H1 (cell line): ENCODE measurements at places on chromosomes 7 and 10. TPM values are rescaled to one million over a fixed set of nuclear protein-coding genes. Genes with fewer than 3 reads are reported as not detected.

GRCh38 chr10:96858706-96859050 is 26.6 kb downstream of the LCOR start:
- H3K27me3 ChIP-seq: no peaks in the 10 kb centered on the region
- DNase-seq: no peak
- H3K4me1 ChIP-seq: peaks cover 5% of the 10 kb centered on the region; the same call in 1 of the 2 replicates

GRCh38 chr10:43093423-43094076 is 16.7 kb downstream of the RET start:
- H3K27ac ChIP-seq: no peak overlapping the region
- H3K4me3 ChIP-seq: no peak overlapping the region
- no peaks in the 10 kb centered on the region for H3K36me3 ChIP-seq
- no peaks in the 10 kb centered on the region for H3K27me3 ChIP-seq
- no peak for DNase-seq
- H3K4me1 ChIP-seq: peaks cover 6% of the 10 kb centered on the region; the same call in 1 of the 2 replicates

DNA sequence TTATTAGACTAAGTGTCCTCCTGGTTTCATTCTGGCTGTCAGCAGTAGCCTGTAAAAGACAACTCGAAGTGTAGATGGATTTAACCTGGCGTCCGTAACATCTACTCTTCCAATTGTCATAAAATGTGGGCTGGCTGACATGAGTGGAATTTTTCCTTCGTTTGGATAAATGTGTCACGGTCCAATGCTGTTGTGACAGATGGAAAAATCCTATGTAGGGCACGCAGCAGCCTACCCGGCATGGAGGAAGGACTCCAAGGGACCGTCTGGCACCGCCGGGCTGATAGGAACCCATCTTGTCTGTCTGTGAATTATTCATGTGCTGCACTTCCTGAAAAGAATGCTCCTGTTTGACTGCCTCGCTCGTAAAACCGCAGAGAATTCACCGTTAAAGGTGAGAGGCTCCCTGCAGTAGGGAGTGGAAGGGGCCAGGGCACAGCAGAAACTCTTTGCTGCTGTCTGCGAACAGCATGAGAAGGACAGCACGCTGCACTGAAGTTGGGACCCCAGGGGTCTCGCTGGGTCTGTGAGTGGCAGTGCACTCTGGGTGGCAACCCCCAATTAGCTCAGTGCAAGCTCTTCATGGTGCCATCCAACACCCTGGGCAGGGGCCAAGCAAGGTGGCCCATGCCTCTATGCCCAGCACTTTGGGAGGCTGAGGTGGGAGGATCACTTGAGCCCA is 1.6 kb upstream of the ORAI2 start:
- H3K27me3 ChIP-seq: no peaks in the 10 kb centered on the region
- H3K4me1 ChIP-seq: no peaks in the 10 kb centered on the region

DNA sequence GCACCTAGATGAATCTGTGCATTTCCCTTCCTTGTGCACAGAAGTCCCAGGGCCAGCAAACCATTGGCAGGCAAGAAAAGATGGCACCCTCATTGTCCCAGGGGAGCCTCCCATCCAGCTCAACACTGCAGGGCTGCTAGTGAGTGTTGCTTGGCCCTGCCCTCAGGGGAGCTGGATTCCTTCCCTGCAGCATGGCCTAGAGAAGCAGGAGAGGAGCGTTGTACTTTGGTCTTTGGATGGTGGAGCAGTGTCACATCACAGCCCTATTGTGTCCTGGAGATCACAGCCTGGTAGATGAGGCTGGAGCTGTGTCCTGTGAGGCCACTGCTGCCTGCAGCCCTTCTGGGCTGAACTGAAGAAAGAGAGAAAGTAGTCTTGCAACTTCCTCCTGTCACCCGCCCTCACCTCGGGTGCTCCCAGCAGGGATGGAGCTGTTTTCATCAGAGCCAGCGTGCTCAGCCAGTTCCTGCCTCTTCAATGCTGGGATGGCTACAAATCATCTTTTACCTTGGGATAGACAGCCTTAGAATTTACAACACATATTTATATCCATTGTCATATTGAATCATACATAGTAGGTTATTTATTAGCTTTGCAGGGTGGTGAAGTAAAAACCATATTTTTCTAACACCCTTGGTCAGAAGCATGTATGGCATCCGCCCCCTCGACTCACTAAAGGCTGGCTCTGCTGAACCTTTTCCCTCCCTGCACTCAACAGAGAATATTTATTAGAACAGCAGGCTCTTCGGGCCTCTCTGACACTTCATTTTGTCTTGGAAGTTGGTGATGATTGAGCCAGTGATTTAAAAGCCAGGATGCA is 43.1 kb upstream of the FAM180A start:
- no peak overlapping the region for H3K4me3 ChIP-seq
- no peaks in the 10 kb centered on the region for H3K36me3 ChIP-seq
- no peak overlapping the region for H3K27ac ChIP-seq
- no peaks in the 10 kb centered on the region for H3K27me3 ChIP-seq
- no peaks in the 10 kb centered on the region for H3K4me1 ChIP-seq

DNA sequence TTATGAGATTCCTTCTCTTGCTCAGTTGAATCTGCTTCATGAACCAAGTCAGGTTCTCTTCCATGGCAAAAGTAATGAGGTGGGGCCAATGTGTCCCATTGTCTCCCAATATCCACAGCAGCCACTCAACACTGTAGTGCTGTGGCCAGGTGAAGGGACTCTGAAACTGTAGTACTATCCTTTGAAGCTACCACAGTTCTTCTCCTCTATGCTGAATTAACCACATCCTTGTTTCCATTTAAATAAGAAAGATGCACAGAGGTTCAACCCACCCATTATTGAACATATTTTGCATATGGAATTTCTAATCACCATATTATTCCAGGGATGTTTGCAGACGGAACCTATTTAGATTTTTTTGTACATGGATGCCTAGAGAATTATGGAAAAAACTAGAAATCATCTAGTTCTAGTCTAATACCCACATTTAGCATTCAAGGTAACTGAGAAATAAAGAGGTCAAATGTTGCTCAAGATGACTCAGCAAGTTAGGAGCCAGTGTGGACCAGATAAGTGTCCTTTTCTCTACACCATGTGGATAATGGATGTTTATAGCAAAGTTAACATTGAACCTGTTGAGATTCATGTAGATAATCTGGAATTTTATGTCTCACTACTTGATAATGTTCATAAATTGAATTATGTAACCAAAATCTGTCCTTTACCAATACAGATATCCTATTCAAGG is 64.5 kb downstream of the LRRTM3 start:
- no peak for DNase-seq
- no peaks in the 10 kb centered on the region for H3K27me3 ChIP-seq
- H3K36me3 ChIP-seq: no peaks in the 10 kb centered on the region

- no peak overlapping the region for H3K27ac ChIP-seq
- H3K36me3 ChIP-seq: no peaks in the 10 kb centered on the region
- H3K4me1 ChIP-seq: no peaks in the 10 kb centered on the region
- no peak overlapping the region for H3K4me3 ChIP-seq
- DNase-seq: no peak
- H3K27me3 ChIP-seq: no peaks in the 10 kb centered on the region
Observed at GRCh38 chr7:18530224-18531179, 35.0 kb downstream of the HDAC9 start.

GRCh38 chr10:94108200-94108599 is 114.5 kb downstream of the PLCE1 start:
- H3K27me3 ChIP-seq: no peaks in the 10 kb centered on the region
- DNase-seq: no peak
- H3K27ac ChIP-seq: no peak overlapping the region
- H3K36me3 ChIP-seq: no peaks in the 10 kb centered on the region
- H3K4me3 ChIP-seq: no peak overlapping the region

DNA sequence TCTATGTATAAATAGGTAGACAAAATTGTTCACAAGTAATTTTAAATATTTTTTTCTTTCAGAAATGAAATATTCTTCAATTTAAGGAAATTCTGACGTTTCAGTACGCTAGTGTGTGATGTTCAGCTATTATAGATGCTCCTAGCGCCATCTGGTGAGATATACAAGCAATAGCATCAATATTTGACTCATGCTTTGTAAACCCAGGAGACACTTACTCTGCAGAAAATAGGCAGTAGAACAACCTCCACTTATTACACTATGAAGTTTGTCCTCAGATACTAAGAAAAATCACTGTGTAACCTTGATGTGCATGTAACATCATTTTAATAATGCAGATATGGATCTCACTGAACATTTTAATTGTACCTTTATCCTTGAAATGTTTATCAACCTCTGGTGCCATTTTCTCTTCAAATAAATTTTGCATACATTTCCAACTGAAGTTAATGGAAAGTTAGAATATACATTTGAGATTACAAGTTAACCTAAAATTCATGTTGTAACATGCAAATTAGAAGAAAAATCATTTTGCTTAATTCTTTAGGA is 151.5 kb upstream of the FAM3C start:
- no peaks in the 10 kb centered on the region for H3K4me1 ChIP-seq
- no peaks in the 10 kb centered on the region for H3K27me3 ChIP-seq
- no peak overlapping the region for H3K27ac ChIP-seq
- DNase-seq: no peak

GRCh38 chr7:87316846-87317552 is 28.5 kb upstream of the CROT start:
- H3K4me1 ChIP-seq: no peaks in the 10 kb centered on the region
- DNase-seq: no peak
- H3K36me3 ChIP-seq: no peaks in the 10 kb centered on the region
- no peaks in the 10 kb centered on the region for H3K27me3 ChIP-seq

GRCh38 chr7:125061776-125062397 is 132.3 kb upstream of the POT1 start:
- no peak overlapping the region for H3K4me3 ChIP-seq
- no peak overlapping the region for H3K27ac ChIP-seq
- no peaks in the 10 kb centered on the region for H3K4me1 ChIP-seq
- no peak for DNase-seq
- no peaks in the 10 kb centered on the region for H3K36me3 ChIP-seq

DNA sequence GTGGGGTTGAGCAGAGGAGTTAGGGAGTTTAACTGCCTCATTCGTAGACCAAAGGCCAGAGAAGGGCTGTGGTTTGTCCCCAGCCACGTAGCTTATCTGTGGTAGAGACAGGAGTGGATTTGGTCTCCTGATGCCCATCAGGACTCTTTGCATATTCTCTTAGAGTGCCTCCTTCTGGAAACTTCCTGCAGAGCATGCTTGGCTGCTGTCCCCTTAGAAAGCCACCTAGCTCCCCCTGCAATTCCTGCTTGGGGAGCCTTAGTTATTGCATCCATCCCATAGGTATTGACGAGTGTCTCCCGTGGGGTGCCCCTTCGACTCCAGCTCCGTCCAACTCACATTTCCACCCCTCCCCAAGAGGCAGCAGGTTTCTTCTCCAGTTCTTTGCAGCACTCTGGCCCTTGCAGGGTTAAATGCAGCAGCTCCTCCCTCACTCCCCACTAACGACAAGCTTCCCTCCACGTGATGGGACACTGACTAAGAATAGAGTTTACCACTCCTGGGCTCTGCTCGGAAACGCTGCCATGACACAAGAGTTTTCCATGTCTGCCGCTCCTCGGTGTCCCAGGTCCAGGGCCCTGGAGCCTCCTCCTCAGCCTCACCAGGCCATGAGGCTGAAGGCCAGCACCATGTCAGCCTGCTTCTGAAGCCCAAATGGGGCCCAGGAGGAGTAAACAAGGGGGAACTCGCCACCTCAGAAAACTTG is 147.8 kb upstream of the UNC5B start:
- DNase-seq: no peak
- H3K4me1 ChIP-seq: no peaks in the 10 kb centered on the region; the same call in none of the 2 replicates
- no peak overlapping the region for H3K4me3 ChIP-seq
- no peak overlapping the region for H3K27ac ChIP-seq

GRCh38 chr7:405489-406211 is 114.0 kb downstream of the PDGFA start:
- no peak overlapping the region for H3K4me3 ChIP-seq
- no peaks in the 10 kb centered on the region for H3K36me3 ChIP-seq
- H3K4me1 ChIP-seq: no peaks in the 10 kb centered on the region
- DNase-seq: no peak
- H3K27me3 ChIP-seq: no peaks in the 10 kb centered on the region

- no peaks in the 10 kb centered on the region for H3K36me3 ChIP-seq
- H3K27ac ChIP-seq: no peak overlapping the region
- H3K27me3 ChIP-seq: no peaks in the 10 kb centered on the region
- no peak for DNase-seq
- no peak overlapping the region for H3K4me3 ChIP-seq
Observed at GRCh38 chr10:78619115-78619851, 449.5 kb upstream of the ZMIZ1 start.

DNA sequence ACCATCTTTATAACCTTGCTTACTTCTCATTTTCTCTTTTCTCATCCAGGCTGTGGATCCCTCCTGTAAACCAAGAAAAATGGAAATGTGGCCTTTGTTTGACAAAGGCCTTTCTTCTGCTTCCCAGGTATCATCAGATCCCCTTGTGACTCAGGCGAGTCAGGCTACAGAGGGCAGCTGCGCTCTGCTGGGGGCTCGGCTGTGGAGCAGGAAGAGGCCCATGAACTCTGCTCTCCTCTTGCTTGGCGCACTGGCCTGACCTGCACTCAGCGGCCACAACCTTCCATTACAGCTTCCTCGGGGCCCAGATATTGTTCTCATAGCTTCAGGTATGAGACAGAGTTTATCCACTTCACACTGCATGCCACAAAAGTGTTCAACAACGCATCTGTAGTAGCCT is 457.6 kb upstream of the COBL start:
- no peaks in the 10 kb centered on the region for H3K36me3 ChIP-seq
- H3K27me3 ChIP-seq: no peaks in the 10 kb centered on the region
- H3K4me3 ChIP-seq: no peak overlapping the region
- H3K27ac ChIP-seq: no peak overlapping the region
- no peak for DNase-seq
- H3K4me1 ChIP-seq: peaks cover 4% of the 10 kb centered on the region; the same call in 1 of the 2 replicates

GRCh38 chr10:110989016-110989415 is 69.6 kb downstream of the SHOC2 start:
- H3K36me3 ChIP-seq: no peaks in the 10 kb centered on the region
- H3K27me3 ChIP-seq: no peaks in the 10 kb centered on the region
- DNase-seq: no peak
- H3K4me1 ChIP-seq: no peaks in the 10 kb centered on the region
- H3K4me3 ChIP-seq: no peak overlapping the region

Gene SFTPA2
- not detected in 2 replicates for total RNA-seq

Gene LIPK
- total RNA-seq: not detected in 2 replicates

Gene NRAP
- not detected in 2 replicates for total RNA-seq

Gene PARD3
- 47.9 and 49.1 TPM in 2 replicates for total RNA-seq

Gene NOM1
- total RNA-seq: 29.1 and 31.6 TPM in 2 replicates

Gene HOXA6
- not detected in 2 replicates for total RNA-seq

Gene COL13A1
- 4.5 and 5.2 TPM in 2 replicates for total RNA-seq

Gene CALML3
- not detected in 2 replicates for total RNA-seq
